HepG2 (cell line): ENCODE measurements at places on chromosomes 12 and 14. TPM values are rescaled to one million over a fixed set of nuclear protein-coding genes. Genes with fewer than 3 reads are reported as not detected.

RNASE1 gene
- not detected in 2 replicates for polyA plus RNA-seq

GPD1 gene
- polyA plus RNA-seq, result 3.7 and 7.2 TPM in 2 replicates

FOXG1 gene
- not detected in 2 replicates for polyA plus RNA-seq

TCL1B gene
- not detected in 2 replicates for polyA plus RNA-seq

STAB2 gene
- polyA plus RNA-seq, result not detected in 2 replicates

LBHD2 gene
- polyA plus RNA-seq, result 0.67 and 0.95 TPM in 2 replicates

OR4E1 gene
- polyA plus RNA-seq, result not detected in 2 replicates

SLCO1A2 gene
- polyA plus RNA-seq, result not detected in 2 replicates

ATN1 gene
- 8.6 and 10.7 TPM in 2 replicates for polyA plus RNA-seq

ACOT4 gene
- 0.05 TPM in 1 of 2 replicates, not detected in the other for polyA plus RNA-seq

SLCO1B1 gene
- not detected in 2 replicates for polyA plus RNA-seq

KLRG1 gene
- 0.51 and 1.7 TPM in 2 replicates for polyA plus RNA-seq

TMEM229B gene
- polyA plus RNA-seq, result 0.69 and 1.6 TPM in 2 replicates

CD163 gene
- not detected in 2 replicates for polyA plus RNA-seq

AHNAK2 gene
- 0.10 and 0.11 TPM in 2 replicates for polyA plus RNA-seq

MYH6 gene
- 0.01 TPM in 1 of 2 replicates, not detected in the other for polyA plus RNA-seq

TECPR2 gene
- polyA plus RNA-seq, result 3.5 and 4.6 TPM in 2 replicates

PAH gene
- polyA plus RNA-seq, result 163 and 192 TPM in 2 replicates

CLEC1B gene
- not detected in 2 replicates for polyA plus RNA-seq

IKZF4 gene
- 2.2 TPM in 2 replicates for polyA plus RNA-seq

DMAC2L gene
- polyA plus RNA-seq, result 14.6 and 23.2 TPM in 2 replicates

NFATC4 gene
- 0.15 and 0.24 TPM in 2 replicates for polyA plus RNA-seq

KRT8 gene
- polyA plus RNA-seq, result 491 and 498 TPM in 2 replicates

NOVA1 gene
- polyA plus RNA-seq, result 0.07 and 0.13 TPM in 2 replicates

ADCY4 gene
- 0.03 TPM in 1 of 2 replicates, not detected in the other for polyA plus RNA-seq

M6PR gene
- 90.5 and 98.2 TPM in 2 replicates for polyA plus RNA-seq

TMEM30B gene
- not detected in 2 replicates for polyA plus RNA-seq

OTOGL gene
- not detected in 2 replicates for polyA plus RNA-seq

SYNDIG1L gene
- 0.04 and 0.10 TPM in 2 replicates for polyA plus RNA-seq

ALDH1L2 gene
- polyA plus RNA-seq, result 4.0 and 4.6 TPM in 2 replicates

TAS2R46 gene
- 0.16 and 0.22 TPM in 2 replicates for polyA plus RNA-seq

MBIP gene
- polyA plus RNA-seq, result 39.3 and 48.1 TPM in 2 replicates

EPS8 gene
- 37.1 and 39.2 TPM in 2 replicates for polyA plus RNA-seq

SLC41A2 gene
- polyA plus RNA-seq, result 1.8 and 2.3 TPM in 2 replicates
